ENCODE measurements at places on chromosomes 5 and 9.

DNA sequence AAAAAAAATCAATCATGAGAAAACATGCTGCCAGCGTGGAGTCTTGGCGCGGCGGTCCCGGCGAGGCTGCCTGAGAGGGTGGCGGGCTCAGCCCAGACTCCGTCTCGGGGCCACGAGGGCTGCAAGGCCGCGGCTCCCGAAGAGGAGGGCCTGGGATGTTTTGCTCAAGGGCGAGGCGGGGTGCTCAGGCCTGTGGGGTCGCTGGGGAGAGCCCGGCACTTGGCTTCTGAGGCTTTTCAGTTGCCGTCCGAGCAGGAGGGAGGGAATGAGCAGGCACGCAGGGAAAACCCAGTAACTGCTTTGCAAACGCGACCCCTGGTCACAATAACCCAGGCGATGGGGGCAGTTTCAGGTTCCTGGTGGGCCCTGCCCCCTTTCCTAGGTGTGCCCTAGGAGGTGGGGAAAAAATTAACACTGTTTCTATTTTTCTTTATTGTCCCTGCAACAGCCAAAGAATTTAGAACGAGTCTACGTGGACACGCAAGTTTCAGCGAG, 3.2 kb upstream of the IRX2 start:
- no peak for DNase-seq

- no peak for DNase-seq
Observed at GRCh38 chr5:172315587-172316493, 32.3 kb upstream of the UBTD2 start.

GRCh38 chr5:99814321-99815063, 720.7 kb upstream of the FAM174A start:
- DNase-seq, result no peak

- DNase-seq, result no peak
Observed at GRCh38 chr9:16598316-16598715, 272.2 kb downstream of the BNC2 start.

DNA sequence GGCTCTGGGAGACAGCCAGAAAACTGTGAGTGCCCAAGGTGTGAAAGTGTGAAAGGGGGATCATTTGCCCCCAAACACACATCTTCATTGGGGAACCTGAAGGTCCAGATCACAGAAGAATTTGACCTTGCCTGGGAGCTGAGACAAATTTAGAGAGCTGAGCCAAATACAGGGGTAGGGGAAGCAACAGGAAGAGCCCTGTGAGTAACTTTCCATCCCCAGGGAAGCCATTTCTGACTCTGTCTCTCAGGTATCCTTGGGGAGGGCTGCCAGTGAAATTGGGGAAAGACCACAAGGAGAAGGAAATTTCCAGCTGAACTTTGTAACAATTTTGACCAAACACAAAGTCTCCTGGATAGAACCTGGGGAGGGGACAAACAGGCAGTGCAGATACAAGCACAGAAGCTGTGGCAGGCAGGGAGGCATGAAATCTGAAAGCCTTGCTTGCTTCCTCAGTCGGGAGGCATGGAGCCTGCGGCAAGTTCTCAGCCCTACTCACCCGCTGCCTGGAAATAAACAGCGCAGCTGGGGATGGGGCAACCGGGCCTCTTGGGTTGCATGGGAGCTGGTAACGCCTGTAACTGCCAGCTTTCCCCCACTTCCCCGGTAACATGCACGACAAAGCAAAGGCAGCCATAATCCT, 31.5 kb upstream of the ZCCHC9 start:
- DNase-seq, result no peak

DNA sequence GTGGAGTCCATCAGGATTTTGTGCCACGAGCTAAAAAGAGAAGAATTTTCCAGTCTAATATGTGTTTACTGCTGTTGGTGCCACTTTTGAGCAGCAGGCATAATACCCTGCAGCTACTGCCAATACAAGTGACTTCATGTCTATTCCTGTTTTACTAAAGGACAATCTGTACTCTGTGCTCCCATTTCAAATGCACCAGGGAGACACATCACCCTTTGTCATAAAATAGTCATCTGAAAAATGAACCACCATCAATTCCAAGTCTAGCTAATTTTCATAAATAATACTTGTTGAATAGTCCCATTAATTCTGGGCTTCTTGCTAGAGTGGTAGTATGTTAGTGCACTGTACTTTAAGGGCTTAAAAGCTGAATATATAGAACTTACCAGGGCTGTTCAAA, 8.9 kb upstream of the PKD2L2 start:
- no peak for DNase-seq

- DNase-seq, result no peak
Observed at GRCh38 chr5:109907731-109908130, 218.0 kb downstream of the MAN2A1 start.

DNA sequence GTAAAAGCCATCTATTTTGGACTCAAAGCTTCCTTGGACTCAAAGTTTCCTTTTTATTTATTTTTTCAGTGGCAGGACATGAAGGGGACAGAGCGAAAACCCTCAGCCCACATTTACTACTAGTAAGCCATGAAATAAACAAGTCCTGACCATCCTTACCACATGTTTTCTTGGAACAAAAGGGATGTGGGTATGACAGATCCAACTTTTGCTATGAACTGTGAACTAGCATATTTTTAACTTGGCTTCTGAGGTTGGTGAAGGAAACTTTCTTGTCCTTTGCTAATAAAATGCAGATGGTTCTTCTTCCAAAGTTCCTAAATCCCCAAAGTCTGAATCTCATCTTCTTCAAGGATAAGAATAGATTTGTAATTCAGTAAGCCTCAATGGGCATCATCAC, 122.7 kb upstream of the TNC start:
- DNase-seq, result no peak

GRCh38 chr5:1246711-1247431, 21.7 kb downstream of the SLC6A18 start:
- DNase-seq, result no peak
